ENCODE measurements at places on chromosomes 16 and 17.

- DNase-seq: no peak
Measured at GRCh38 chr17:67517325-67517724, 140.2 kb downstream of the PITPNC1 start.

DNA sequence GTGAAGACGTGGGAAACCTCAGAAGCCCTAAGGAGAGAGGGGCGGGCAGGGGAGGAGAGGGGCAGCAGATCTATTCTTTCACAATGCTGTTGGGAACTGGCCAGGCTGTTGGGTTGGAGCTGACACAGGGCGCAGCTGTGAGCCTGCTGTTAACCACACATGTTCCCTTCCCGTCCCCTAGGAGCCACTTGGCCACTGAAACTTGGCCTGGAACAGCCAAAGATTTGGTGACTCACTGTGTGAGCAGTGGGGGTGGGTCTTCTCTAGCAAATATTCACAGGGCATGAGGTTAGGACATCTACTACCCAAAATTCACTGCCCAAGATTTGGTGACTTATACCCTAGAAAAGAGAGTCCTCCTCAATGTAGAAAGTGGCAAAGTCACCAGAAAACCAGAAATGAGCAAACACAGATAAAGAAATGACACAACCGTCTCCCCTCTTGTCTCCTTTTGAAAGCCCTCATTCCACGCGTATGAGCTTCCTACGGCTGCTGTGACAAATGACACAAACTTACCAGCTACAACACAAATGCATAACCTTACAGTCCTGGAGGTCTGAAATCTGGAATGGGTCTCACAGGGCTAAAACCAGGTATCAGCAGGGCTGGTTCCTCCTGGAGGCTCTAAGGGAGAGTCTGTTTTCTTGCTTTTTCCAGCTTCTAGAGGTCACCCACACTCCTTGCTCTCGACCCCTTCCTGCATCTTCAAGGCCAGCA, 6.3 kb downstream of the TBC1D16 start:
- no peak for DNase-seq

DNA sequence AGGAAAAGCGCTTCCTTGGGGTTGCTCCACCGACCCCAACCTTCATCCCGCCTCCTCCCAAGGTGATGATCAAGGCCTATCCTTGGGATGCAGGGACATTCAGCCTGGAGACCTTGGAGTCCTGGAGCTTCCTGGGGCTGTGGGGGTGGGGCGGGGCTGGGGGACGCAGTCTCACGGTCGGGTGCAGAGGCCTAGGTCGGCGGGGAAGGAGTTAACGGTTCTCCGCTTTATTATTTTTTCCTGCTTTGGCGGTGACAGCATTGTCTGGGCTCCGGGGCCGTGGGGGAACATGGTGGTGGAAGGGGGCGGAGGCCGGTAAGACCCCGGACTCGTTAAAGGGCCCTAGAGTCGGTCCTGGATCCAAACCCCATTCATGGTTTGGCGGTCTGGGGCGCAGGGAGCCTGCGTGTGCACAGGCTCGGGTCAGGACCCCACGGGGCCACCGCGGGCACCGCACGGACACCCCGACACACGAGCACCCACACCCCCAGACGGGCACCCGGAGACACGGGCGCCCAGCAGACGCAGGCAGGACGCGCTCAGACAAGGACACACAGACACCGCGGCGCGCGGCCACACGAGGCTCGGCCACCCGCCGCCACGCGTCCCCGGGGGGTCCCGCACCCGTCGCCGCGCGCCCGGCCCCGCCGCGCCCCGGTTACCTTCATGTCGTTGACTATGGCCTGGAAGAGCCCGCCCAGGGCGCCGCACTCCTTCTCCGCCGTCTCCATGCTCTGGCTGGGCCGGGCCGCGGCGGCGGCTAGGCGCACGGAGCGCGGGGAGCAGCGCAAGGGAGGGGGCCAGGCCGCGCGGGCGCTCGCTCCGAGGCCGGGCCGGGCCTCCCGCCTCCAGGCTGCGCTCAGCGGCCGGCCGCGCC, 554 bp downstream of the MTSS2 start:
- no peak for DNase-seq

DNA sequence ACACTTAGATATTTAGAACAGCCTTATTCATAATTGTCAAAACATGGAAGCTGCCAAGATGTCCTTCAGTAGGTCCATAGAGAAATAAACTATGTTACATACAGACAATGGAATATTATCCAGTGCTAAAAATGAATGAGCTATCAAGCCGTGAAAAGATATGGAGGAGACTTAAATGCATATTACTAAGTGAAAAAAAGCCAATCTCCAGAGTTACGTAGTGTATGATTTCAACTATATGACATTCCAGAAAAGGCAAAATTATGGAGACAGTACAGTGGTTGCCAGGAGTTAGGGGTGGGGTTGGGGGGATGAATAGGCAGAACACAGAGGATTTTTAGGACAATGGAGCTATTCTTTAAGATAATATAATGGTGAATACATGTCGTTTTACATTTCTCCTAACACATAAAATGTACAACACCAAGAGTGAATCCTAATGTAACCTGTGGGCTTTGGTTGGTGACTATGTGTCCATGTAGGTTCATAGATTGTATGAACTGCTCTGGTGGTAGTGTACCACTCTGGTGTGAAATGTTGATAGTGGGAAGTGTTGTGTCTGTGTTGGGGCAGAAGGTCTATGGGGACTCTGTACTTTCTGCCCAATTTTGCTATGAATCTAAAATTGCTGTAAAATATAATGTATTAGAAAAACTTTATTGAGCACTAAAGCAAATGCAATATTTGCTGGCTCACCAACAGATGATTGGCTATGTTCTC, 122.6 kb downstream of the USP22 start:
- no peak for DNase-seq

DNA sequence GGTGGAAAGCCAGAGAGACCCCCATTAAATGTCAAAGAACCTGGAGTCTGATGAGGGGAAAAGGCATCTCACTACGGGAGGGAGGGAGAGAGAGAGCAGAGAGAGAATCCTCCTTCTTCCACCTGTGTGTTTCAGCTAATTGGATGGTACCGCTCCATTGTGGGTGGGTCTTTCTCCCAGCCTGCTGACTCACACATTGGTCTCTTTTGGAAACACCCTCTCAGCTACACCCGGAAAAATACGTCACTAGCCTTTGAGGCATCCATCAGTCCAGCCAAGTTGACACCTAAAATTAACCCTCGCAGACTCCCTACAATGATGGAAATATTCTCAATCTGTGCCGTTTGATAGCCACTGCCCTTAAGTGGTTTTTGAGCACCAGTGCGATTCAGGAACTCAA, 100.4 kb downstream of the ELAC2 start:
- DNase-seq: no peak

GRCh38 chr16:82748026-82748425, 121.3 kb downstream of the CDH13 start:
- no peak for DNase-seq

- peak; percentile 45 for DNase-seq
Measured at GRCh38 chr17:80220736-80221215, 549 bp downstream of the SLC26A11 start.

All from WERI-Rb-1 (cell line).